ENCODE measurements at places on chromosomes 7 and 10.
A peak's percentile ranks its signal among the peaks of the same experiment; 100 is the strongest.

DNA sequence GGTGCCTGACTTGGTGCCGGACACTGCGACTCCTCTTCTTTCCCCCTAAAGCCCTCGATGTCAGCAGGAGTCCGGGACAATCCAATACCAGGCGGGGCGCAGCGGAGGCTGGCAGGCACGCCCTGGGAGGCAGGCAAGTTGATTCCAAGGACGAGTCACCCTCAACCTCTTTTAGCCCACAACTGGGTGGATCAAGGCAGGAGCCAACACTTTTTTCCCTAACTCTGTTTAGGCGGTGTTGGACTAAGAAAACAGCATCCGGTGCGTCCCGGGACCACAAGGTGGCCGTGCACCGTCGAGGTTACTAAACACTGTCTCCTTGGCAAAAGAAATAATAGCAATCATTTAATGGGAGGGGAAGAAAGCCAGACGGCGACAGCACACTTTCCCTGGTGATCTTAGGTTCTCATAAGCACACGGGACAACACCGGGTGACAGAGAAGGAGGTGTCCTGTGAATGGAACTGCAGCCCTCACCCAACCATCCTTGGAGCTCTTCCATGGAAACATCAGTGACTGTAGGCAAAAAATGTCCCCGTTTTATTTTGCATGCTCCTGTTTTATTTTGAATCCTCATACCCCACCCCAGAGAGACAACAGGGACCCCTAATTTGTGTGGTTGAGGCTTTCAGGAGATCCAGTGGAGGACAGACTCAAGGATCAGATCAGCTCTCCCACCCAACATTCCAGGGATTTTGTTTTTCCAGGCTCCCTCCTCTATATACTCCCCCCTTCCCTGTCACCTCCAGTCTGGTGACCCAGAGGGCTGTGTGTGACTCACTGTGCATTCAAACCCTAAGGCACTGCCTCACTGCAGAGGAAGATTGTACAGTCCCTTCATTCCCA is 1.3 kb upstream of the CALCR start:
- no peak for DNase-seq

DNA sequence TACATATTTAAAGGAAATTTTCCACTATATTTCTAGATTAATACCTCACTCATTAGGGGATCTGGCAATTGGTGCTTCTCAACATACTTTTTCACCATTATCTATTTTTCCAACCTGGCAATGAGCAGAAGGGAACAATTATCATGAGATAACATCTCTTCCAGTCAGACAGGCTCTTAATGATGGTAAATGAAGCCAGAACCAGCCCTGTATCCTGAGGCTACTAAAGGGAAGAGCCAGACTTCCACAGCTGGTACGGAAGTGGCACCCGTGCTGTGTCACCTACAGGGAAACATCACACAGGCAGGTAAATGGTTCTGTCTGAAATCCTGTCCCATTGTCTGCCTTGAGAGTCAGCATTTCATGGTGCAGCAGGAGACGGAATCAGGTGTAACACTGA is 75.9 kb downstream of the ELMO1 start:
- DNase-seq, result no peak

- no peak for DNase-seq
Observed at GRCh38 chr10:5497289-5497688, 2.1 kb downstream of the CALML5 start.

DNA sequence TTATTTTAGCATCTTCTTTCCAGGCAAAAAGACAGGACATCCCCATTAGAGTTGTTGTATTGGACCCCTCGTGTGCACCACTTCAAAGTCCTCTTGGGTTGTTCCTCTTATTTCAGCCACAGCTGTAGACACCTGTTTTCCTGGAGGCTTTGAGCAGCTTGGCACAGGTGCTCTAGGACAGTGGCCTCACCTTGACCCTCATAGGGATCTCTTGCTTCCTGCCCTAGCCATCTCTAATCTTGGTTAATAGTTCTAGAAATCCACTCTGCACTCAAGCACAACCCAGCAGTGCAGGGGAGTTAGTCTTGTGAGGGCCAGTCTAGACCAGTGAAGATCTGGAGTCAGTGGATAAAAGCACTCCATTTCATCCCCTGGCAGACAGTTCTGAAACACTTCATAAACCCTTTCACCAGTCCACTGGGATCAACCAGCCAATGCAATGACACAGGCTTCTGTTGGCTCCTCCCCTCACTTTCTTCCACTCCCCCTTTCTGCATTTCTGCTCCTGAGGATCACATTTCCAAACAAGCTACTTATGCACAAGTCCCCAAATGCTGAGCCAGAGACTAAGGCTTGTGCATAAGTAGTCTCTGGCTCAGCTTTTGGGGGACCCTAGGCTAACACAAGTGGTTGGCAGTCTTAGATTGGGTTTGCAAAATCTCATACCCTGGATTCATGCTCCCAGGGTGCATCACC is 131.5 kb upstream of the LAMB4 start:
- DNase-seq, result no peak

GRCh38 chr10:48454302-48455054 is 148.0 kb downstream of the MAPK8 start:
- no peak for DNase-seq

GRCh38 chr10:89341649-89342048 is 13.9 kb downstream of the IFIT3 start:
- DNase-seq, result no peak

DNA sequence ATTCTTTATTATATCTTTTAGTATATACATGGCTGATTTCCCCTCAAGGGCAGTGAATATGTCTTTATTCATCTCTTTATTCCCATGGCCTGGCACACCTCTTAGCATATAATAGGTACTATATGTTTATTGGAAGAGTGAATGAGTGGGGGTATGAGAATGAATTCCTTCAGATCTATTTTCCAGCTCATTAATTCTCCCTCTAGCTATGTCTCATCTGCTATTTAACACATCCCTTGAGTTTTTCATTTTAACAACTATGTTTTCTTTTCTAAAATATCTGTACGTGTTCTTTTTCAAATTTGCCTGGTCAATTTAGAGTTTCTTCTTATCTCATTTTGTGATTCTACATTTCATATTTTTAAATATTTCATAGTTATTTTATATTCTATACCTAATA is 14.4 kb downstream of the HPS1 start:
- DNase-seq, result no peak

- no peak for DNase-seq
Observed at GRCh38 chr7:4657640-4658417, 24.3 kb upstream of the FOXK1 start.

GRCh38 chr7:96331233-96331632 is 9.3 kb upstream of the SLC25A13 start:
- no peak for DNase-seq

- no peak for DNase-seq
Observed at GRCh38 chr10:13365243-13365642, 17.1 kb upstream of the SEPHS1 start.

- no peak for DNase-seq
Observed at GRCh38 chr10:91345716-91346115, 64.4 kb upstream of the HECTD2 start.

DNA sequence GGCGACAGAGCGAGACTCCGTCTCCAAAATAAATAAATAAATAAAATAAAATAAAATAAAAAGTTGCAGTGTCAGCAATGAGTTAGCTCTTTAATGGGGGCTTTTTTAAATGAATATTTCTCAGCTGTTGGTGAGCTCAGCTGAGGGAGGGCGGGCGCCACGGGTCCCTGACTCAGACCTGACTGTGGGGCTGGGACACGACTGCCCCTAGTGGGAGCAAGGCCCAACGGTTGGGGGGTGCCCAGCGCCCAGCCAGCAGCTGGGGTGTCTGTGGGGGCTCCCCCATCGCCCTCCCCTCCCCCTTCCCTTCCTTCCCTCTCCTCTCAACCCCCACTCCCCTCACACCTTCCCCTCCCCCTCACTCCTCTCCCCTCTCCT is 46.6 kb downstream of the PWWP2B start:
- peak; percentile 58 for DNase-seq

DNA sequence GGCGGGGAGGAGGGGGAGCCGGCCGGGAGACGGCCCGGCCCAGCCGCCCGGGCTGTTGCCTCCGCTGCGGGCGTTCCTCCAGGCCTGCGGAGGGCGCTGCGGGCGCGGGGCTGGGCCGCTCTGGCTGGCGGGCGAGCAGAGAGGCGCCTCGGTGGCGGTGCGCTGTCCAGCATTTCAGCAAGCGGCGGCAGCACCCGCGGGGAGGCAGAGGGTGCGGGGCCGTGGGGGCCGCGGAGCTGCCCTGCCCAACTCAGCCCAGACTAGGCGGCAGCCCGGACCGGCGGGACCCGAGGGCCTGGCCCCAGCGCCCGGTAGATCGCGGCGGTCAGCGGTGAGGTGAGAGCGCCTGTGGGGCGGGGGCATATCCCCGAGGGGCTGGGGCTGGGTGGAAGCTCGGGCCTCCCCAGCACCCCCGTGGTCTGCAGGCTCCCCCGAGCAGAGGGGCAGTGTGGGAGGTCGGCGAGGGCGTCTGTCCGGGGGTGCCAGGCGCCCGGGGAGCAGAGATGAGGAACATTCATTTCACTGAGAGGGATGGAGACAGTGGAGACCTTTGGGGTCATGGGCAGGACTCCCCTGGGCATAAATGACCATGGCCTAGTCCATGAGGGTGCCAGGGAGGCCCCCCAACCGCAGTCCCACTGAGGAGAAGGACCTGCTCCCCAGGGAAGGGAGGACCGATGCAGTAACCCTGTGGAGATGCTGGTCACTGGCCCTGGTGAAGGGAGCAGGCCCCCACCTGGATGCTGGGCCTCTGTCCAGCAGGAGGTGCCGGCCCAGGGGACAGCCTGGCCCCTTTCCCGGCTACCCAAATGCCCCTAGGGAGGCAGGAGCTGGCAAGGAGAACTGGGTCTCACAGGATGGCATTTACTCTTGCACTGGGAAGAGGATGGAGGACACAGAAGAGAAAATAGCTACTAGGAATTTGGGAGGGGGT is at the start of gene SRRM3:
Gene SRRM3 (plus strand): TSS at position 165 of the 934 bp plus-strand sequence. CDS start 33,171 bp downstream, outside the sequence.
- DNase-seq, result peak; percentile 84

DNA sequence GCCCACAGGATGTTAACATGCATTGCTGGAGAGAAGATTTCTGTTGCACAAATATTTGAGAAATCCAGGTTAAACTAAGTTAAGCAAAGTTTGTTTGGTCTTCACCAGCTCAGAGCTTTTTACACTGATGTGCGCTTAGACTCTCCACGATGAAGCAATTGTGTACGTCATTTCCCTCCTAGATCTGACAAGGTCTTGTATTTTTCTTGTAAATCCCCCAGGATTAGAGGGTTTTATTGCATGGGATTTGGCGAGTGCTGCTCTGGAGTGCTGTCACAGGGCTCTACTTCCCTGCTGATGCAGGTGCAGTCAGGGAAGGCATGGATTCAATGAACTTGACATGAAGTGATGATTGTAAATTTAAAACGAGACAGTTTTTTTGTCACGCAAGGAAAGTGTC is 173.3 kb downstream of the PDE1C start:
- no peak for DNase-seq

DNA sequence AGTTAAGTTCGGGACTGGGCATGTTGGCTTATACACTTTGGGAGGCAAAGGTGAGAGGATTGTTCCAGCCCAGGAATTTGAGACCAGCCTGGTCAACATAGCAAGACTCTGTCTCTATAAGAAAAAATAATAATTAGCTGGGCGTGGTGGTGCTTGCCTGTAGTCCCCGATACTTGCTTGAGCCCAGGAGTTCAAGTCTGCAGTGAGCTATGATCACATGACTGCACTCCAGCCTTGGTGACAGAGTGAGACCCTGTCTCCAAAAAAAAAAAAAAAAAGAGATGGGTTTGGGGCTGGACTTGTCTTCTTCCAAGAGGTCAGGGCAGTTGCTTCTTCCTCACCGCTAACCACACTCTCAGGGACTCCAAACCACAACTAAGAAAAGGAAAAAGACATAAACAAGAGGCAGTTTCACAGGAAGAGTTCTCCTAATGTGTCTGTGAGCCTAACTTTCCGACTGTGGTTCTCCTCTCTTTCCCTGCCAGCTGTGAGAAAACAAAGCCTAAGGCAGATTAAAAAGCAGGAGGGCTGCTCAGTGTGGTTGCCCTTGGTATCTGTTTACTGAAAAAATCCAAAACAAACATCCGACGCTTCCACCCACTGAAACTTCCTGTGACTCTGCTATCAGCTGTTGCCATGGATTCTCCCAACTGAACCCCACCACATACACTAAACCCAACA is 2.4 kb upstream of the SERPINE1 start:
- no peak for DNase-seq

DNA sequence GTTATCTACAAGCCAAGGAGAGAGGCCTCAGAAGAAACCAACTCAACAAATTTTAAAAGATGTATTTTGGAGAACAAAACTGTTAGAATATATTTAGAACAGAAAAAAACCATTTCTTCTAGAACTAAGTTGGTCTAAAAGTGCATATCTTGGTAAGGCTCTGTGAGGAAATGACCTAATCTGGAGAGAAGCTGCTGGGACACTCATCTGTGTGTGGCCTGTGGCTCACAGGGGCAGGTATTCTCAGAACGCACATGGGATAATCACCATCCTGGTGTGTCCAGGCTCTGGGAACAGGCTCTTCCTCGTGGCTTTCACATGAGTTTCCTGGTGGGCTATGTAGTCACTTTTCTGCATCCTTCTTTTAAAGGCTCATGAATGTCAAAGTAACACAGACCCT is 38.1 kb upstream of the PRSS1 start:
- no peak for DNase-seq

DNA sequence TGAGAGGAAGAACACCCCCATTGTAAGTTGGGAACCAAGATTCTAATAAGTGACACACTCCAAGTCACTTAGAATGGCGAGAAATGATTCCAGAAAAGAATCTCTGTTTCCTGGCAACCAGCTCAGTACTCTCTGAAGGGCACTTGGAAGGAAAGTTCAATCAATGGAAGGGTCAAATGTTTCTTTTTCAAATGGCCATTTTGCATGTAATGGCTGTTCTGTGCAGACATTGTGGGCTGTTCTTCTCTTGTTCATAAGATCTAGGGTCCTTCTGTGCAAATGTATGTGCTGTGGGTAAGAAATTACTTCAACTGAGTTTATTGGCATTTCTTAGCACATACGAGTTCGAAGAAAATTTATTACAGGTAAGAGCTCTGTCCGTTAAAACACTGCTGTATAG is 145.3 kb downstream of the EVX1 start:
- no peak for DNase-seq

DNA sequence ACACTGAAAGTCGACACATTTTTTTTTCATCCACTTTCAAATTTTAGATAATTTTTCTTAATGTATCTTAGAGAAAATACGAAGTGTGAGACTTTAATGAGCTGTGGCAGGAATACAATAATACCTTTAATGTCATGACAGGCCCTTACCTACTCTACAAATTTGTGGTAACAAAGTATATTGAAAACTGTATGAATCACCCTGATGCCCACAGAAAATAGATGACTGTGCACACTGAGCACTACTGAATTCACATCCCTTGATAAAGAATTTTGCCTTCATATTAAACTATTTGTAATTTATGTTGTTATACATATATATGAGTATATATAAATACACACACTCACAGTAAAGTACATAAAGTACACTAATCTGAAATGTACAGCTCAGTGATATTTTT is 51.7 kb downstream of the AKR1D1 start:
- no peak for DNase-seq

DNA sequence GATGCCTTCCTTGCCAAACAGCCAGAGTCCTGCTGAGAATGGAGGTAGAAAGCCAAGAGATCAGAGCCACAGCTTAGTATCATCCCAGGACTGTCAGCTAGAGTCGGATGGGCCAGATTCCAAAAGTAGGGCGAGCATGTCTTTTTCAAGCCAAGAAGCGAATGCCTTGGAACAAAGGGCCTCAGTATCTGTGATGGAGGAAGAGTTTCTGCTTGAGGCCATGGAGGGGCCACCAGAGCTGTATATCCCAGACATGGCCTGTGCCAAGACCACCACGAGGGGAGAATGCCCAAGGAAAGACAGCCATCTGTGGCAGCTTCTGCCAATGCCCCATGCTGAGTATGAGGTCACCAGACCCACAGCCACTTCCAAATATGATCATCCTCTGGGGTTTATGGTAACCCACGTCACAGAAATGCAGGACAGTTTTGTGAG is 44.3 kb upstream of the PPP1R17 start:
- DNase-seq, result no peak
